IPS-NIHi11 (cell line): ENCODE measurements at places on chromosomes 6 and 20.

- DNase-seq = no peak
Observed at GRCh38 chr6:41432280-41432679, 96.9 kb downstream of the NCR2 start.

GRCh38 chr6:126341126-126341525 is 1.2 kb downstream of the CENPW start:
- DNase-seq = no peak

- DNase-seq = no peak
Observed at GRCh38 chr6:50952092-50952907, 133.6 kb downstream of the TFAP2B start.

DNA sequence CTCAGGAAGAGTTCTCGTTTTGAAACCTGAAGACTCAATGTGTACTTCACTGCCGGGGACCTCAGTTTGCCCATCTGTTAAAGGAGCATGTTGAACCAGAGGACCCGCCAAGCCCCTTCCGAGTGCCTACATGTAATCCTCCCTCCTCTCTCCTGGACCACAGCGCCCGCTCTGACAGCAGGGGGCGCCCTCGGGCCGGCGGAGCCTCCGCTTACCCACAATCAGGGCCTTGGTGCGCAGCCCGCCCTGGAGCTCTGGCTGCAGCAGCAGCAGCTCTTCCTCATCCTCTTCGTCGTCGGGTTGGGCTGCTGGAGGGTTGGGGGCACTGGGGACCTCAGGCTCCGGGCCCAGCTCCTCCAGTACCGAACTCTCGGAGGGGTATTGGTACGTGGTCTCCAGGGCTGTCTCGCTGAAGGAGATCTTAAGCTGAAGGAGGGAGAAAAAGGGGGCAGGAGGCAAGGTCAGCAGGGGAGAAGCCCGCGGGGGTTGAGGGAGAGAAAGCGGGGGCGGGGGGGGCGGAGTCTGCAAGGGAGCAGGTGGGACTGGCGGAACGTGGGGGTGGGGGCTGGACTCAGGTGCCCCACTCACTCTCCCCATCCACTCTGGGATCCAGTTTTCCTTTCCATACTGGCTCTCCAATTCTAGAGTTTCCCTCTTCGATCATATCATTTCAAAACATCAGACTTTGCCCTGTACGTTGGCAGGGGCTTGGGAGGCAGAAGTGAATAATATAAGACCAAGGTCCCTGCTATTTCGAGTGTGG is 6.3 kb upstream of the DHX16 start:
- DNase-seq = peak; percentile 88

- DNase-seq = no peak
Observed at GRCh38 chr6:82376636-82377035, 13.0 kb downstream of the TPBG start.

DNA sequence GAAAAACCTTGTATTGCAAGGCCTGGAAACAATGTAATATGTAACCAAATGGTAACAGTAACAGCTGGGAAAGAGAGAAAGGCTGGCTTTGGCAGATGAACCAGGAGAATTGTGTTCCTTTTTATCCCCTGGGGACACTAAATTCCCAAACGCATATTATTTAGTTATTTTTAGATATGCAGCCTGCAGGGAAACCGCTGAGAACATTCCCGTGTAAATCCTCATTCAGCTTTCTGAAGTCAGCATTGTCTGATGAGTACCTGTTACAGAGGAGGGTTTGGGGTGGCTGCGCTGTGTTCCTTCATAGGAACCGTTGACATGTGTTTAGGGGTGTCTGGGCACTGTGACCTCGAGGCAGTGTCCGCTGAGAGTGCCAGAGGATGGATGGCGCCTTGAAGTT is 101.3 kb downstream of the SMOC2 start:
- DNase-seq = no peak

DNA sequence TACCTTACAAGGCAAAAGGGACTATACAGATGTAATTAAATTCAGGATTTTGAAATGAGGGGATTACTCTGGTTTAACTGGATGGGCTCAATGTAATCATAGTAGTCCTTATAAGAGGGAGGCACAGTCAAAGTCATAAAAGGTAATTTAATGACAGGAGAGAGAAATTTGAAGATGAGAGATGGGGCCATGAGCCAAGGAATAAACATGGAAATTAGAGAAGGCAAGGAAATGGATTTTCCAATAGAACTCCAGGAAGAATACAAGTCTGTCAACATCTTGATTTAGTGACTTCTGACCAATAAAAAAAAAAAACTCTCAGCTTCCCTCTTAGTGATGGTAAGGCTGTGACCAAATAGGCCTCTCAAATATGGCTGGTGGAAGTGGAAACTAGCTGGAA is 101.9 kb upstream of the BEND3 start:
- no peak for DNase-seq

GRCh38 chr6:123547216-123547978 is 89.4 kb downstream of the TRDN start:
- no peak for DNase-seq

DNA sequence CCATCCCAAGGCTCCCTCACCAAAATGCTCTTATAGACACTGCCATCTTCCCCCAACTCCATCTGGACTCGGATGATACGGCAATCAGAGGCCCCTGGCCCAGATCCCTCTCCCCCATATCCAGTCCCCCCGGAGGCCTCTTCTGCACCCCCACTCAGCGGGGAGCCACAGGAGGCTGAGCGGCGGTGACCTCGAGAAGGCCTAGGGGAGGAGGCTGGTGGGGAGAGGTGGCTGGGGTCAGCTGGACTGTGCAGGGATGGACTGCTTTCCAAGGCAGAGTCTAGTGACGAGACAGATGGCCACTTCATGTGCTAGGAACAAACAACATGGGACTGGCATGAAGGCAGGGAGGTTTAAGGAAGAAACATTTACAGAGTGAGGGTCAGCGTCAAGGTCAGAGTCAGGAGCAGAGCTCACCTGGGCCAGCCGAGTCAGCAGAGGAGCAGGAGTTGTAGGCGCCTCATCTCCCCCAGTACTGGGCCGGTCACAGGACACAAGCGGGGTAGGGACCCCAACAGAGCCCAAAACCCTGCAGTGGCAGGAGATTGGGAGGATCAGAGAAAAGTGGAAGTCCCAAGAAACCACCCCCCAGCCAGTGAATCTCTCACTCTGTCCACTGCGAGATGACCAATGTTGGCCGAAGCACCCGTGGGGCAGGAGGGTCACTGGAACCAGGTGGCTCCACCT is 3.7 kb downstream of the PFDN6 start:
- no peak for DNase-seq

DNA sequence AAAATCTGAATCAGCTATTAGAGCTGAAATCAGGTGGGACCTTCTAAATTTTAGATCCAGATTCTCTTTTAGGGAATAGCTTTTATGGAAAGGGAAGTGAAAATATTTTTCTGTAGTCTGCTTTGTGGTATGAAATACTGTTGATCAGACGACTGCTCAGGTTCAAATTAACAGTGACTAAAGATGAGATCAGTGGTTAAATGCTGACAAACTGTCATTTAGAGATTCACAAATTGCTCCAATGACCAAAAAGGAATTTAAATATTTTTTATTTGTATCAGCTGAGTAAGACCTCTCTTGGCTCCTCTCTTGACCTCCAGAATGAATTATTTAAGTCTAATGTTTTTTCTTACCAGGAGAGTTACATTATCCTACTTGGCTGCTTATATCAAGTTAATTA is 77.3 kb downstream of the KCNQ5 start:
- no peak for DNase-seq

GRCh38 chr20:53934421-53935343 is 135.7 kb downstream of the BCAS1 start:
- peak; percentile 46 for DNase-seq

- no peak for DNase-seq
Observed at GRCh38 chr6:147116056-147116455, 88.2 kb upstream of the STXBP5 start.

DNA sequence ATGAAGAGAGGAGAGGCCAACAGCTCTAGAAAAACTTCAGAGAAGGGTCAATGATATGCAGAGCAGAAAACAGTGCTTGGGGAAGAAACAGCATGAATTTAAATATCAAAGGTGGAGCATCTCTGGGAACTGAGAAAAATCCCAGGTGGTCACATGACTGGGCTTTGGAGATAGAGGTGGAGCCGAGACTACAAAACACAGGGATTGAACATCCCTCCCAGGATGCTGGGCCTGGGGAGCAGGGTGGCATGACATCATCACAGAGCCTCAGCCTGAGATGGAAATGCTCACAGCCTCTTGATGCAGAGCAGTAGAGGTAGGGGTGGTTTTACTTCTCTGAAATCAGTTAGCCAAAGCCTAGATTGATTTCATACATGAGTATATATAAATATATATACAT is 529.5 kb downstream of the PRKN start:
- DNase-seq = no peak

DNA sequence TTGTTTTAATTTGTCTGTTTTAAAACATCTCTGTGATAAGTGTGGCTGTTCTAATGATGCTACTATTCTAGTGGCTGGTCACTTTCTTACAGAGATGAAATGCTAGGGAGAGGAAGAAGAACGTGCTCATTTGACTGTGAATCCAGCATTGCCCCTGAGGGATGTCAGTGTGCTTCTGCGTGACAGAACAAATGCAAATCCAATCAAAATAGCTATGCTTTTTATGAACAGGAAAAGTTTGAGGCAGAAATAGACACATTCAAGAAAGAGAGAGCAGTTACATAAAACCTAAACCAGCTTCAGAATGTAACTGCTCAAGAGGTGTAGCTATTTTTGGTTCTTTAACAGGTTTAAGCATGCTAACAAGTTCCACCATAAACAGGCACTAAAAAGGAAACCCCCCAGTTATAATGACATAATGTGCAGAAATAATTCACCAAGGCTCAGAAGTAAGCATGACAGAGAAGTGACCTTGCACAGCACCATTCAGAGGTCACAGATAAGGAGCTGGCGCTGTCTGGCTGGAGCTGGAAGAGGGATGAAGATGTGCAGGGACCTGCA is 385.3 kb downstream of the EPM2A start:
- no peak for DNase-seq

- no peak for DNase-seq
Observed at GRCh38 chr6:32685603-32686002, 19.1 kb upstream of the HLA-DQB1 start.

DNA sequence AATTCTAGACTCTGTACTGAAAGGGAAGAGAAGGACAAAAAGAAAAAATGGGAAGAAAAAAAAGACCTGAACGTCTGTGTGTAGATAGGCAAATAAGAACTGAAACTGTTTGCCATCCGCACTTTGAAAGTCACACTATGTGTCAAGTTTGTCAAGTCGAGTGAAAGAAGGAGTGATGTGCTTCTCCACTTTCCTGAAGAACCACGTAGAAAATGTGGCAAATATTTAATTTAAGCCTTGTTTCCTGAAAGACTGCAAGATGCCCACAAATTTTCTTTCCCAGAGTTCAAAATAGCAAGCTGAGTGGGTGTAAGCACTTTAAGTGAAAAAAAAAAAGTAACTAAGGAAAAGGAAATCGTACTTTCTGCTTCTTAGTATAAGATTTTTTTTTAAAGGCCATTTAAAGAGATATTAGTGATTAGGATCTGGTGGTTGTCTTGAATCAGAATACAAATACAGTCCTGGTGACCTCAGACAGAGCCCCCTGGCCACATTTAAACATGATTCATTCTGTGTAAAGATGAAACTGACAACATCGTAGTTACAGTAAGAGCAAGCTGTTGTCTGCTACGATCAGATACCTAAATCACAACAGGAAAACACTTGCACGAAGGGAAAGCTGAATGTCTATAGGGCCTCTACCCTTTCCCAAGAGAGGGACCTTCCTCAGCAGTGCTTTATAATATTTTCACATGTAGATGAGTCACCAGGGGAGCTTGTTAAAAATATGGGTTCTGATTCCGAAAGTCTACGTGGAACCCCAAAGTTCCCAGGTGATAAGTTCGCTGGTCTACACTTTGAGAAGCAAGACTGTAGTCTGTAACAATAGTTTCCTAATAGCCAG is 102.3 kb downstream of the HIVEP2 start:
- DNase-seq = no peak

DNA sequence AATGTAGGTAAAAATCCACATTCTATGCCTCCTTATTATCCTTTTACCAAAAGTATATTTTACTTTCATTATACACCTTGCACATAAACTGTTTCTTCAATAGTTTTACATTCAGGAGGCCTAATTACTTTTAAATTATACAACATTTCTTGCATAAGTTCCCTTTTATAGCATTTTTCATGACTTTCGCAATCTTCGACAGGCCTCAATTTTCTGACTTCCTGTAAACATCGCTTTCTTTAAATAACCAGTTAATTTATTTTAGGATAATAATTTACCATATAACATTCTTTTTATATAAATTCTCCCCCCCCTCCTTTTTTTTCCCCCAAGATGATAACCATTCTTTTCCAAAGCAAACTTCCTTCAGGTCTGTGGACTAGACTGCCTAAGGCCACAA is 9.2 kb downstream of the SLC35A1 start:
- DNase-seq = no peak

GRCh38 chr6:37585523-37585905 is 85.8 kb upstream of the CCDC167 start:
- no peak for DNase-seq

- no peak for DNase-seq
Observed at GRCh38 chr20:57265997-57266290, 497 bp downstream of the BMP7 start.

GRCh38 chr20:33667676-33668465 is 1.1 kb downstream of the ACTL10 start:
- peak; percentile 89 for DNase-seq

- no peak for DNase-seq
Observed at GRCh38 chr6:104537180-104537579, 322.5 kb downstream of the HACE1 start.
